CD4-positive, alpha-beta T cell treated with Interferon alpha-2 for 1 hour (primary cell): ENCODE measurements at places on chromosomes 13 and 19.
A peak's percentile ranks its signal among the peaks of the same experiment; 100 is the strongest.

DNA sequence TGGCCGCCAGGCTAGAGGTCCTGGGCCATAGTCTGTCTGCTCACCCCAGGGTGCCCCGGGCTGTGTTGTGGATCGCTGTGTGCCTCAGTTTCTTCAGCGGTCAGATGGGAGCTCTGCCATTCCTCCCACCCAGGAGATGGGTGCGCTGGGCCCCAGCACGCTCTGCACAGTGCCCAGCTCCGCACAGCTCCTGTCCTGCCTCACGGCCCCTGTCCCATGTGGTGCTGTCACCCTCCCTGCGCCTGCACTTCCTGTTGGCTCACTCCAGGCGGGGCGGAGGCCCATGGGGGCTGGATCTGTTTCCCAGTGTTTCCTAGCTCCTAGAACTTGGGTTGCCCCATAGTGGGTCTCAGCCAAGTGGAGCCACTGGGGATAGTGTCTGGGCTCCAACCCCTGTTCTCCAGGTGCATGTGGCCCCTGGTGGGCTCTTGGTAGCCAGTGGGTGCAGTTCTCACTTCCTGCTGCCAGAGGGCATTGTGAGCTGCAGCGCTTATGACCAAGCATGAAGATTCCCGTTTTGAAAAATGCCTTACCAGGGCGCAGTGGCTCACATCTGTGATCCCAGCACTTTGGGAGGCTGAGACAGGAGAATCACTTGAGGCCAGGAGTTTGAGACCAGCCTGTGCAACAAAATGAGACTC lies 69.8 kb downstream of the KDM4B start:
- DNase-seq = no peak

DNA sequence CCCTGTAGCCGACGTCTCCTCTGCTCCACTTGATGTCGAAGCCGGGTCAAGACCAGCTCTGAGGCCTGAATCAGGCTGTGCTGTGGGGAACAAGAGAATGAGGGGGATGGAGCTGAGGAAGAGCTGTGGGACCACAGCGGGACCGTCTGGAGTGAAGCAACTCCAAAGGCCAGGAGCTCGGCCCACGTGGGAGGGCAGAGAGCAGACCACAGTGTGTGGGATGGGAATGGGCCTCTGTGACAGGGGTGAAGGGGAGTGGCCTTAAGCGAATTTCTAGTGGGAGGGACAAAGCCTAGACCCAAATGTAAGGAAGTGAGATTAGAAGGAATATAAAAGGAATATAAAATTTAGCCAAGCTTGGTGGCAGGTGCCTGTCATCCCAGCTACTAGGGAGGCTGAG lies 3.8 kb upstream of the SLC8A2 start:
- DNase-seq = no peak

- DNase-seq = no peak
Observed at GRCh38 chr19:50449236-50449899, 16.7 kb downstream of the MYBPC2 start.

DNA sequence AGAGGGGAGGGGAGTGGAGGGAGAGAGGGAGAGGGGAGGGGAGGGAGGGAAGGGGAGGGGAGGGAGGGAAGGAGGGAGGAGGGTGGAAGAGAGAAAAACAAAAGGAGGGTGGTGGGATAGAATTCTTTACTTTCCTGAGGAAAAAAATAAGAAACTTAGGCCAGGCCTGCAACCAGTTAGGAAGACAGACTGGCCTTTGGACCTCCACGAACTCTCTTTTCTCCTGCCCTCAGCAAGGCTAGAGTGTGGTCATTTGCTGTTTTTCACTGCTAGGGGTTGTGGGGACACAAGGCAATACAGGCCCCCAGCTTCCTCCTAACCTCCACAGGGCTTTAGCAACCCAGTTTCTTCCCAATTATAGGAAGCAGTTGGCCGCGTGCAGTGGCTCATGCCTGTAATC lies 4.2 kb downstream of the CCDC8 start:
- no peak for DNase-seq

DNA sequence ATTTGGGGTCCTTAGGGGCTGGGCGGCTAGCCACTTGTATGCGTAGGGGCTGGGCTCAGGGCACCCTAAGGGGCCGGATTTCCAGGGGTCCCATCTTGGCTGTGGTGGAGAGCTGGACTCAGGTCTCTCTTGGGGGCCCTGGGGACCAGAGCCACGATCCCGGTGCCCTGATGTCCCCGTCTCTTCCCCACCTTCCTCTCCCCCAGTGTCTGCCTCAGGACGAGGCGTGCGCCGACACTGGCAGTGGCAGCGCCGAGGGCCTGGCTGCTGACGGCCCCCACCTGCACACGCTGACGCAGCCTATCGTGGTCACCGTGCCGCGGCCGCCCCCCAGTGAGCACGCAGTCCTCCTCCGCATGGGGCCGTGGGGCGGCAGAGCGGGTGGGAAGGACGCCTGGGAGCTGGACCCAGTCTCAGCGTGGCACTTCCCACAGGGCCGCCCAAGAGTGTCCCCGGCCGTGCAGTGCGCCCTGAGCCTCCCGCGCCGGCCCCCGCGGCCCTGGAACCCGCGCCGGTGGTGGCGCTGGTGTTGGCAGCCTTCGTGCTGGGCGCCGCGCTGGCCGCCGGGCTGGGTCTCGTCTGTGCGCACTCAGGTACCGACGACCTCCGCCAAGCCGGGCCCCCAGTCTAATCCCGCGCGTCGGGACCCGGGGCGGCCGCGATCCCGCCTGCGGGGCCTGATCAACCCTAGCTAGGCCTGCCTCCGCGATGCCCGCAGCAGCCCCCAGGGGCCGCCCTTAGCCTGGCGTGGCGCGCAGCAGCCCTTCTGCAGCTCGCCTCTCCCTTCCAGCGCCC lies 2.7 kb upstream of the SNAPC2 start:
- DNase-seq = peak; percentile 67

DNA sequence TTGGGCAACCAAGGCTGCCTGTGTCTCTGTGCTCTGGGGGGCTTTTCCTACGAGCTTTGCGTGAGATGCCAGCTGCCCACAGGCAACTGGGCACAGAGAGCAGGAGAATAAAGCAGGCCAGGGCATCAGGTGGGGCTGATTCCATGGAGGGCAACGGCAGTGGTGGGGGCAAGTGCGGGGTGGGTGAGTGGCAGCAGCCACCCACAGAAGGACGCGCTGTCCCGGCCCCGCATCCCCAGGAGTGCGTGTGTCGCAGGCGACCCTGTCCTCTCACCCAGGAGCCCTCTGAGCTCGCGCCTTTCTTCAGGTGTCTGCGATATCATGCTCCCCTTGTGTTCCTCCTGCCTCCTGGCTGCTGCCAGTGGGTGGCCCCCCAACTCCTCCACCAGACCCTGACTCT lies 67.4 kb downstream of the MCF2L start:
- no peak for DNase-seq

GRCh38 chr13:32914686-32915085 lies 101.5 kb upstream of the KL start:
- DNase-seq = no peak

- DNase-seq = no peak
Observed at GRCh38 chr13:45200701-45201232, at the start of gene KCTD4. Gene KCTD4, minus strand, starts transcription at chr13:45201045. Its CDS starts 6,478 bp downstream, at chr13:45194567.

DNA sequence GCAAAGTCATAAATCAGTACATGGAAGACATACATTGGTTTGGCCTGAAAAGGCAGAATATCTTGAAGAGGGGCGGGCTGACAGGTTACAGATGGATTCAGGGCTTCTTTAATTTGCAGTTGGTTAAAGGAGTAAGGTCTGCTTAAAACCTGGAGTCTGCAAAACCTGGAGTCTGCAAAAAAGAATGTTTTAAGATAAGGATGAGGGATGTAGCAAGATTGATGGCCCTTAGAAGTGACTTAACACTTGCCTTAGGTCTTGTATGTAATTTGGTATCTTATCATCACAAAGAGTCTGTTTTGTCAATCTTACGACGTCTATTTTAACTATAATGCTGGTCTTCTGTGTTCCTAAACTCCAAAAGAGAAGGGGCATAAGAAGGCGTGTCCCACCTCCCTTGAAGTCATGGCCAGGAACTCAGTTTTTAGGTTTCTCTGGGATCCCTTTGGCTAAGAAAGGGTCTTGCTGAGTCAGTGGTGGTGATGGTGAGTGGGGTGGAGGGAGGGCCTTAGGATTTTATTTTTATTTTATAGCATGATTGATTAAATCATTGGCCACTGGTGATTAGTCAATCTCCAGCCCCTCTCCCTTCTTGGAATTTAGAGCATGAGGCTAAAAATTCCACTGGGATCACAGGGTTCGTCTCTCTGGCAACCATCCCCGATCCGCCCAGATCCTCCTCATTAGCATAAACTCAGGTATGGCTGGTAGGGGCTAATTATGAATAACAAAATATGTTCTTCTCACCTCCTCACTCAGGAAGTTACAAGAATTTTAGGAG lies 10.1 kb upstream of the HAS1 start:
- no peak for DNase-seq
